Naive thymus-derived CD8-positive, alpha-beta T cell (primary cell): ENCODE measurements at places on chromosomes 11 and 22. TPM values are rescaled to one million over a fixed set of nuclear protein-coding genes. Genes with fewer than 3 reads are reported as not detected.

DNA sequence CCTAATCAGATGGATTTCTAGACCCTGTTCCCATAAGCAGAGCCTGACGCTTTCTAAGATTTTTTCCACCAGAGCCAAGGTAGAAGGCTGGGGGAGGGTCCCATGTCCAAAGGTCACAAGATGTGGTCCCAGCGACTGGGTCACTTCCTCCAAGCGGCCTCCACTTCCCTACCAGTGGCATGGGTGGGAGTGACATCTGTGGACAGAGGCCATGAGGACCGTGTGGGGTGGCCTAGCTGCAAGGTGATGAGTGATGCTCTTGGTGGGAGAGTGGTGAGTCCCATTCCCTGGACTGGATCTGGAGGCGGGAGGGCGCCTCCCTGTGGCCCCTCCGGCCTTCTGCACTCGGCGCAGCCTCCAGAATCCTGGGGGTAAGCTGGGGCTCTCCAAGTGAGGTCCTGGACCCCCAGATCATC lies 32.4 kb upstream of the PRR5 start:
- DNase-seq, result peak; percentile 23

- no peak for DNase-seq
Measured at GRCh38 chr11:446891-447290, 3.2 kb upstream of the PTDSS2 start.

- DNase-seq, result no peak
Measured at GRCh38 chr11:130187096-130187495, 27.5 kb downstream of the ST14 start.

Gene KRTAP5-7
- 0.55 TPM for total RNA-seq

GRCh38 chr11:9525116-9525515 lies 48.4 kb upstream of the WEE1 start:
- DNase-seq, result no peak

Gene BEST1
- not detected for total RNA-seq

- DNase-seq, result no peak
Measured at GRCh38 chr11:64659417-64660144, 63.4 kb downstream of the NRXN2 start.

DNA sequence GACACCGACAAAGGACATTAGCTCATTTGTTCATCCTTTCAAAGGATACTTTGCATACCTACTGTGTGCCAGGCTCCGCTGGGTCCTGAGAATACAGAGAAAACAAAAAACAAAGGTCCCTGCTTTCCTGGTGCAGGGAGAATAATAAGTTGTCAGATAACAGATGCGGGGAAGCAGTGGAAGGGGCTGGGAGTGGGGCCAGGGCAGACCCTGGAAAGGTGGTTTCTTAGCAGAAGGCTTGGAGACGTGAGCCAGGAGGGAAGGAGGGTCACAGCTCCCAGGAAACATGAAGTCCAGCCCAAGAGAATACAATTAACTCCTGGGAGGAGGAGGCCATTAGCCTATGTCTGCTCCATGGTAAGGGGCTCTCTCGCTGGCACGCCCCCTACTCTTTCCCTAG lies 9.8 kb upstream of the ANO1 start:
- DNase-seq, result no peak

- no peak for DNase-seq
Measured at GRCh38 chr22:49255741-49256318, 571.8 kb downstream of the BRD1 start.
